ENCODE measurements at places on chromosomes 2 and 18.

DNA sequence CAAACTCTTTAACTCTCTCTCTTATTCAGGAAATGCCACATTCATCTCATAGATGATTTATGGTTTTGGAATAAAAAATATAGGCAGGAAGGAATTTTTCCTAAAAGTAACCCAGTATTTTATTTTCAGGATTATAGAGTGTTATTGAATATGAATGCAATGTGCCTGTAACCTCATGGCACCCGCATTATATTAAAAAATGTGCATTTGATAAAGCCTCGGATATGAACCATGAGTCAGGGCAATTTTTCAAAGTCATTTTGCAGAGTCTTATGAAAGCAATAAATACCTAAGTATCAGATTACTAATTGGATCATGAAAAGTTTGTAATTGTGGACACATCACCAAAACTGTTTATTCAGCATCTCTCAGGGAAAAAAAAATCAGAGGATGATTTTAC lies 573.8 kb downstream of the TSN start:
- no peak for DNase-seq

- DNase-seq: no peak
Observed at GRCh38 chr2:138536302-138536701, 34.7 kb downstream of the SPOPL start.

GRCh38 chr2:204021290-204022081 lies 84.9 kb downstream of the ICOS start:
- DNase-seq: no peak

DNA sequence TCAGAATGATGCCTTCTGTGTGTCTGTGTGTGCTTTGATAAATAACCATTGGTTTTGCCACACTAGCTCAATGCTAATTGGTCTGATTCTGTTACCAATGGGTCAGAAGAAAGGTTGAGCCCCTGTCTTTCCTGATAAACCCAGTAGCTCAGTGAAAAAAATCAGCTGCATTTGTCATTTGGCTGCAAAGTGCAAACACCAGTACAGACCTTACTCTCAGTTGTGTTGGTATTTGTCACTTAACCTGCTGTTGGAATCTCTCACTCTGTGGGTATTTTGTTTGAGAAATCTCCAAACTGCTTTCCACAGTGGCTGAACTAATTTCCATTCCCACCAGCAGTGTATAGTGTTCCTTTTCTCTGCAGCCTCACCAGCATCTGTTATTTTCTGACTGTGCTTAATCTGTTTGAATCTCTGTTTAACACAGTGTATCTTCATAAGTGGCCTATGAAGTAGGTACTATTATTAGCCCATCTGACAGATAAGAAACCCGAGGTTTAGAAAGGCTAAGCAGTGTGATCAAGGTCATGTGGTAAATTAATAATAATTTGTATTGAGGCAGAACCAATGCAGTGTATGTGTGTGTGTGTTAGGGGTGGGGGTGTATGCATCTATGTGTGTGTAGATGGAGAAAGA lies 26.7 kb downstream of the LIMS1 start:
- DNase-seq: no peak

GRCh38 chr2:134131681-134132489 lies 122.0 kb upstream of the MGAT5 start:
- no peak for DNase-seq

DNA sequence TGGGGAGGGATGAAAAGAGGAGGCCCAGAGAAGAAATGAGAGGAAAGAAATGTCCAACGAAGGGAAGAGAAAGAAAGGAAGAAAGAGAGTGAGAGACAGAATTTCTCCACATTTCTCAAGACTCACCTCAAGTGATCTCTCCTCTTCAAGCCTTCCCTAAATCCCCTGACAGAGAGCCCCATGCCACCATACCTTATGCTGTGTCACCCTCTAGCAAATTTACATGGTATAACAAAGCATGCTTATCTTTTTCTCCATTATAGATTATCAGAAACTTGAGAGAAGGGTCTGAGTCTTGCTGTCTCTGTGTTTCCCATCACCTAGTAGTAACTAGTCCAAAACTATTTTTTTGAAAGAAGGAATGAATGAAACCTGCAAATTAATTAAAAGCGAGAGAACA lies 1208.4 kb downstream of the DPP10 start:
- no peak for DNase-seq

DNA sequence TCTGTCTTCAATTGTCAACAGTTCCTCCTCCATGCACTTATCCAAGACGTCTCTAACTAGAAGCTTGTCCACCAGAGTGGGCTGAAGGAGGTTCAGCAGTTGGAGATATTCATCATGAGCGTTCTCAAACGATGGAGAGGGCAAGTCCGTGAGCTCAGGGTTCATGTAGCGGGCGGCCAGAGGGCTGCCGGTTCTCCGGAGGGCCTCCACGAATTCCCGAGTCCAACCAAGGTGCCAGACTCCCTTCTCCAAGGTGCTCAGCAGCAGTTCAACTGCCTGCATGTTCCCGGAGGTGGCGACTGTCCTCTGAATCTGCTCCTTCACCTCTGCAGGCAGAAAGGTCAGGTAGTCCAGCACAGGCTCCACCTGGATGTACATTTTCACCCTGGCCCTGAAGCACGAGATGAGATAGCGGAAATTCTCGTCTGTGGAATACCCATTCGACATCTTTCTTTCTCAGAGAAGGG lies 590 bp downstream of the IFIH1 start:
- no peak for DNase-seq

GRCh38 chr18:52334896-52335295 lies 5.1 kb upstream of the DCC start:
- no peak for DNase-seq

DNA sequence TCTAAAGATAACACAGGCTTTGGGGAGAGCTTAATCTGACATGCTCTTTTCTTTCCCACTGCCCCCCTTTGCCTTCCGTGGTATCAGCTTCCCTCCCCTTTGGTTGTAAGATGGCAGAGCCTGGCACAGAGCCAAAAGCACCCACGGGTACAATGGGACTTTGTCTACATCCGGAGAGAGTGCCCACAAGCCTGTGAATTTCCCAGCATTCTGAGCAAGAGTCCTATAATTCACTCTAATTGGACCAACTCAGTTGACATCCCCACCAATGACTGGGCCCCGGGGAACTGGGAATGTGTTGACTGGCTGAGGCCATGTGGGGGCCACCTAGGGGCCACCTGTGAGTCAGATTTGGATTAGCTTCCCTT lies 20.1 kb upstream of the C2orf72 start:
- DNase-seq: no peak

- DNase-seq: no peak
Observed at GRCh38 chr2:74756356-74756890, 77.5 kb upstream of the HK2 start.

DNA sequence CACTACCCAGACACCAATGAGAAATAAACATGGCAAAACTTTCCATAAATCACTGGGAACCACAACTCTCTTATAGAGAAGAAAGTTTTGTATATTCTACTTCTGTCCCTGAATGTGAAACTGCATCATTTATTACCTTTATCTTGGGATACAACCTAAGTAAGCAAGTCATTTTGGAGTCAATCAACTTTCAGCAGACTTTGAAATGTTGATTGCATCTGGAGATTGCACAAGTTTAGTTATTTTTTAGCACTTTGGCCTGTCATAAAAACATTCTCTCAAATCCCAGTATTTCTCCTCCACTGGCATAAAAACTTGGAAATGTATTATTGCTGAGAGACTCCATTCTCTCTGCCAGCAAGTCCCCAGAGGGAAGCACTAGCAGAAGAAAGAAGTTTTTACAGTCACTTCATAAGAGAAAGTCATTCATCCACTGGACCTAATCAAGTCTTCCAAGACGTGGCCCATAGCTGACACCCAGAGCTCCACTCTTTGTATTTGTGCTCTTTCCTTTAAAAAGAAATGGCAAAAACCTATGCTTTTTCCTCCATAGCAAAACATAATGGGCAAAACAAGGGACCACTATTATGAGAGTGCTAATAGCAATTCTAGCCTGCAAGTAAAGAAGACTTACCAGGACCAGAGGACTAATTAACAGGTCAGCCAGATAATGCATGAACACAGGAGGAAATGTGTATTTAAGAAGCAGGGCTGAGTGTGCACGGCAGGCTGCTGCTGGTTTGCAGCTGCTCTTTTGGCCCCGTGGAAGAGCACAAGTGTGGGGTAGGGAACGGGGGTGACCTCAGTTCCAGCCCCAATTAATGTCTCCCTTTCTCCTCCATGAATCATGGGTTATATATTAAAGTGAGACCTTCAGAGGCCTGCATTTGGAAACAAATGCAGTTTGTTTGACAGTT lies 171.5 kb downstream of the INO80D start:
- DNase-seq: no peak

GRCh38 chr2:79750321-79750720 lies 237.5 kb downstream of the CTNNA2 start:
- no peak for DNase-seq

GRCh38 chr2:191500884-191501560 lies 176.9 kb upstream of the NABP1 start:
- DNase-seq: no peak

GRCh38 chr18:73479477-73479876 lies 611.7 kb upstream of the NETO1 start:
- no peak for DNase-seq

- no peak for DNase-seq
Observed at GRCh38 chr2:48092846-48093803, 186.8 kb upstream of the FBXO11 start.

DNA sequence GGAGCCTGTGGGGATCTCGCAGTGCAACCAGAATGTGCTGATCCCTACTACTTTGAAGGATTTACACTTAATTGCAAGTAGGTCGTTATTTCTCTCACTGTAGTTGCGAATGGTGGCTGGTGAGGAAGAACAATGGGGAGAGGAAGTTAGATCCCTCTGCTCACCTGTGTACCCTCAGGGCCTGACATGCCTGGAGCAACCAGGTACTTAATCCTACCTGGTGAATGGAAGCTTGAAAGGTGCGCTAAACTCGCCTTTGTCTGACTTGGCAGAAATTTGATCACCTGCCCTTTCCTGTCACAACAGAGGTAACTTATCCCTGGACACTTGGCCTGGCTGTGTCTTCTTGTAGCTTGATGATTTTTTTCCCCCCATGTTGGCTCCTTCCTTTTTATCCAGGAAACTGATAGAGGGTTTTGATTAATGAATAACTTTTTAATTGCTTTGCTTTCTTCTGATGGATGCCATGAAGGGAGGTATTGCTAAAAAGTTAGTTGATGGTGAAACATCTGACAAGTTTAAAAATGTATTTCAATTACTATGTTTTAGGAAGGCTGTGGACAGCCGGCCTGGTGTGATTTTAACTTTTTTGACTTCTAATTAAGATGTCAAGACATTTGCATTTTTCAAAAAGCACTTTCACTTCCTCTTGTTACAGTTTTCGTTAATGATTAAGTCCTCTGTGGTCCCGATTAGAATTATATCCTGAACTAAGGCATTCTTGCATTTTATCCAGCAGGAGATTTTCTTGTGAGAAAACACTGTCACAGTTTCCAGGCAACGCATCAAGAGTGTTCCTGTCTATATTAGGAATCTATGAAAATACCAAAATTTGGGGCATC lies 9.2 kb downstream of the SGPP2 start:
- no peak for DNase-seq

GRCh38 chr2:186459009-186459408 lies 27.1 kb upstream of the ZC3H15 start:
- DNase-seq: no peak

GRCh38 chr18:42233908-42234307 lies 278.9 kb downstream of the PIK3C3 start:
- DNase-seq: no peak

- no peak for DNase-seq
Observed at GRCh38 chr2:241841181-241842066, 17.3 kb downstream of the PDCD1 start.

DNA sequence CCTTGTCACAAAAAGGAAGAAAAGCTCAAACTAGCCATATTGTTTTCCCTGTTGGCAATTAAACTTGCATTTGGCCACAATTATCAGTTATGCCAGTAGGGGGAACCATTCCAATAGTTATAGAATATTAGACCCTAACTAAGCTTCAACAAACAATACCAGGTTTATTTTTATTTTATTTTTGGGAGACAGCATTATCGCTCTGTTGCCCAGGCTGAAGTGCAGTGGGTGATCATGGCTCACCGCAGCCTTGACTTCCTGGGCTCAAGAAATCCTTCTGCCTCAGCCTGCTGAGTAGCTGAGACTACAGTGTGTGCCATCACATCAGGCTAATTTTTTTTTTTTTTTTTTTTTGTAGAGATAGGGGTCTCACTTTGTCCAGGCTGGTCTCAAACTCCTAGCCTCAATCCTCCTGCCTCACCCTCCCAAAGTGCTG lies 102.1 kb downstream of the ATAD2B start:
- DNase-seq: no peak

DNA sequence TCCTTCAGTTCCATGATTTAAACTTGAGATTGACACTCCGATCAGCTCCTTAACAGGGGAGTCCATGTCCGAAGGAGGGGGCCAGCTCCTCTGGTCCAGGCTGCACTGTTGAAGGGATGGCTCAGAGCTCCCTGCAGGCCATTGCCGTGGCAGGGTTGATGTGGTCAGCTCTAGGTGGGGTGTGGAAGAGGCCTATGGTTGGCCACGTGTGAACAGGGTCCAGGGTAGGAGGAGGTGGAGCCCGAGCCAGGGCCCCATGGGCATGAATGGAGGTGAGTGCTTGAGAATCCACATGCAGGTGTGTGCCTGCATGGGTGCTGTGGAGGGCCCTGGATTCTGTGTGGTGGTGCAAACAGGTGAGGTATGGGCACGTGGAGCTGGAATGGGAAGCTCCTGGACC lies 1.1 kb downstream of the SPEG start:
- no peak for DNase-seq

DNA sequence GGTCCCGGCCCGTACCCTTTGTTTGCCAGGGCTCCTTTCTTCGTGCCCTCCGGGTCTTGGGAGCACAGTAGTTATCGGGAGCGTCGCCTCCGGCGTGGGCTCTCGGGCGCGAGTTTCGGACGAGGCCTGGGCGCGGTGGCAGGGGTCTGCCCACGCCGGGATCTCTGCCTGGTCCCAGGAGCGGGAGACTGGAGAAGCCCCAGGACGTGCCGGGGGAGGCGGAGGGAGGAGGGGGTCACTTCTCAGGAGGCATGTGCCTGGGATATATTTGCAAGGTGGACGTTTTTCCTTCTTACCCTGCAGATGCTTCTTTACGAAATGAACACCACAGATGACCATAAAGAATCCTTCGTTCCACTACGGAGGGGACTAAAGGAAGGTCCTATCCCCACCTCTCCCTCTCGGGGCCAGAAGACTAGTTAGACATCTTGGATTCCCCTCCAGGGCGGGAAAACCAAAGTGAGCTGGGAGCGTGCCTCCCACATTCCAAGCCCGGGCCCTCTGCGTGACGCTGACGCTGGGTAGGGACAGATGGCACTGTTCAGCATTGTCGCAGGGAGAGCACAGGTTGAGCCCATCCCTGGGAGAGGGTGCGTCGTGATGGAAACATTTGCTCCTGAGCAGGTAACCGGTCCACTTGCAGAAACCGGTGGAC lies 483 bp upstream of the FHL2 start:
- no peak for DNase-seq

- no peak for DNase-seq
Observed at GRCh38 chr2:40332191-40332826, 119.6 kb downstream of the SLC8A1 start.
